CD4-positive, alpha-beta T cell treated with Interleukin-2 at 100 ng/mL for 4 hours (primary cell): ENCODE measurements at places on chromosomes 4 and X.

GRCh38 chr4:57424232-57424897 is 314.2 kb upstream of the IGFBP7 start:
- DNase-seq = no peak

- no peak for DNase-seq
Measured at GRCh38 chr4:177236886-177237285, 72.8 kb upstream of the NEIL3 start.

GRCh38 chr4:60757986-60758680 is 442.0 kb upstream of the ADGRL3 start:
- no peak for DNase-seq

DNA sequence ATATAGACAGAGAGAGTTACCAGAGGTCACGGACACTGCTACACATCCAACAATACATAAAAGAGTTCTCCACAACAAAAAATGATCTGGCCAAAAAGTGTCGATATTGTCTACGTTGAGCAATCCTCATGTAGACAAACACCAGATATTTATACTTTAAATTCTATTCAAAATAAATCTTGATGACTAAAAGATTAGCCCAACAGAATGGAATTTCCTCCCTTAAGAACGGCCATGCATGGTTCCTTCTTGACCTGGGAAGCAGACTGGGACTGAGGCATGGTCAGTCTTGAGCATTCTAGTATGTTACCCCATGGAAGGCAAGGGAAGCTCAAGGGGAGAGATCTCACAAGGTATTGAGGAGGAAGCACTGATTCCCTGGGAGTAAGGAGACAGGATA is 43.5 kb downstream of the LHFPL1 start:
- DNase-seq = no peak

DNA sequence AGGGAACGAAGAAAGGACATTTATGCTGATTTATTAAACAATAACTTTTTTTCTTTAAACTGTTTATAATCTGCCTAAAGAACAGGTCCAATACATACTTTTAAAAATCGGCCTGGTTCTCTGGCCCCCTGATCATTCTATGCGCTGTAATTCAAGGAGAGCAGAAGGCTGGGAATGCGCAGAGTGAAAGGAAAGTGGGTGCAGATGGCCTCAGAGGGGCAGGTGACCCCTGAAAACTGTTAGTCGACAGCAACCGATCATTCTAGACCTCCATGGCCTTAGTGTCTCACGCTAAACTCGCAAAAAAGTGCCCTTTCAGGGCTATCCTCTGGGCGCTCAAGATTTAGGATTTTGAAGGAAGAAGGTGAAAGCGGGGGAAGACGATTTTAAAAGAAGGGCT is 2.2 kb downstream of the PDE5A start:
- DNase-seq = no peak

- no peak for DNase-seq
Measured at GRCh38 chr4:110124711-110125110, 73.7 kb downstream of the ELOVL6 start.

DNA sequence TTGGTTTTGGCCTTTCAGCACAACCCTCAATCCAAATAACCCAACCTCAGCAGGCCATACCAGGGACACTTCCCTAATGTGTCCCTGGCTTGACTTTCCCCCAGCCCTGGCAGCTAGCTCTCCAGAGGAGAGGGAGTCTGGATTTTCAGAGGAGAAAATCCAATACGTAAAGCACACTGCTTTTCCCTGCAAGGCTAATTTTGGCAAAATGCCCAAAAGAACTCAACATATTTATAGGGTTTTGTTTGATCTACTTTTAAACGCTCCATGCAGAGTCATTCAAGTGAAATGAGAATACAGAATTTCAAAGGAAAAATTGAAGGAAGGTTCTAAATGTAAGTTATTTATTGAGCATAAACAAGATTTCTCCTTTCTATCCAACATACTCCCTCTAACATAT is 167.2 kb downstream of the SH3KBP1 start:
- DNase-seq = no peak

DNA sequence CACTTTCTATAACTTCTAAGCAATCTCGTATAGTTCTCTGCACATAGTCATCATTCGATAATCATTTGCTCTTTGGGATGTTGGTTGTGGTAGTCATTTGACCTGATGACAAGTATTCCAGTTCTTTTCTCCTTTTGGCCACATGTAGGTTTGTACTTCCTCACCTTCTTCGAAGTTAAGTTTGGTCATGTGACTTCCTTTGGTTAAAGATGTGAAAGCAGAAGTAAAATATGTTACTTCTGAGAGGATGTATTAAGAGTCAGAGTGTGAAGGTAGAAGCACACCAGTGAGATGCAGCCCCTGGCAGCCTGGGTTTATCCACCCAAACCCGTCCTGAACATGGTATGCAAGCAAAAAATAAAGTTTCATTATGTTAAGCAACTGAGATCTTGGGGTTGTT is 48.9 kb upstream of the ZNF518B start:
- no peak for DNase-seq

DNA sequence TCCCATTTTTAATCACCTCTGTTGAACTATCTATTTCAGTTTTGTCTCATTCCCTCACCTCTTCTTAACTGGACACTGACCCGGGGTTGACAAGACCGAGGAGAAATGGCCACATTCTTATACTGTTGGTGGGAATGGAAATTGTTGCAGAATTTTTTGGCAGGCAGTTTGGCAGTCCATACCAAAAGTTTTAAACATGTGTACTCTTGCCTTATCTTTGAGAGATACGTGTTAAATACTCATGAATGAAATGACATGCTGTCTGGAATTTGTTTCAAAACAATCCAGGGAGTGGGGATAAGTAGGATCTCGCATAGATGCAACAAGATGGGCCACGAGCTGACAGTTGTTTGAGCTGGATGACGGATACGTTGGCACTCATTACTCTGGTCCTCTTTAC is 12.1 kb downstream of the FGFBP1 start:
- DNase-seq = no peak

GRCh38 chrX:104211187-104211586 is 43.5 kb downstream of the ESX1 start:
- DNase-seq = no peak

DNA sequence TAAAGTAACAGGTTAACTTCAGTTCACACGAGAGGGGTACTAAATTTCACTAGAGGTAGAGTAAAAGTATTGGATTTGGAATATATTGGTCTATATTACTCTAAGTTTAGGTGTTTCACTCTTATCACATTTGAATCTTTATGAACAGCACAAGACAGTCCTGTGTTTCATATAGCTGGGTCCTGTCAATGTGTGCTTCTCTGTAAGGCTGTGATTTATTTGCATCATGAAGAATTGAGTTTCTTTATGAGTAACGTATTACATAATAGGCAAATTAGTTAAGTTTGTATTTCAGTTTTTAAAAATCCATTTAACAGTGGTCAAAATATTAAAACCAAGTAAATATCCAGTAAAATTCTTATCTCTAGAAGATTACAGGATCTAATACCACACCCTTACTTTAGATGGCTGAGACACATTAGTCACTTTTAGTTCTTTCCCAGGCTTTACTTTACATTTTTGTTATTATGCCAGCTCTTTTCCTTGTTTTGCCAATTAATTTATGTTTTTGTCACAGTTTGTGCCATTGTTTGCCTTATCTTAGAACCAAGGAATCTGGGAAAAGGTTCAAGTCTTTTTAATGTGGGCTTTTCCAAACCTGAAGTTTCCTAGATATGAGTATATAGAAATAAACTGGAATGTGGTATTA is 32.1 kb downstream of the NUDT6 start:
- no peak for DNase-seq

- DNase-seq = no peak
Measured at GRCh38 chrX:46407753-46408130, 137.5 kb downstream of the ZNF674 start.

DNA sequence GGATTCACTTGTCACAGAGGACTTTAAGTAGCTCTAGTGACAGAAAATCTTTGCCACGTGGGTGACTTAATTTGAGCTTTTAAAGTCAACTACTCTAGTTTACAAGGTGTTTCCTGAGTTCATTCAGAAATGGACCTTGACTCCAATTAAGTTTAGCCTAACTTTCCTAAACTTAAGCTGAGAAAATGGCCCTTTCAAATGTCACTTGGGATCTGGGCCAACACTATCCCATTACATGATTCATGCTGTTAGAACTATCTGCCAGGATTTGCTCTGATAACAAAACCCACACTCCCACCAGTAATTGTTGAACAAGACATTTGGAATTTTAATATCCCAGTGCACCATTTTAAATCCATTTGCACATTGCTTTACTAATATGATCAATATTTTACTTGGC is 40.8 kb downstream of the C4orf46 start:
- no peak for DNase-seq

DNA sequence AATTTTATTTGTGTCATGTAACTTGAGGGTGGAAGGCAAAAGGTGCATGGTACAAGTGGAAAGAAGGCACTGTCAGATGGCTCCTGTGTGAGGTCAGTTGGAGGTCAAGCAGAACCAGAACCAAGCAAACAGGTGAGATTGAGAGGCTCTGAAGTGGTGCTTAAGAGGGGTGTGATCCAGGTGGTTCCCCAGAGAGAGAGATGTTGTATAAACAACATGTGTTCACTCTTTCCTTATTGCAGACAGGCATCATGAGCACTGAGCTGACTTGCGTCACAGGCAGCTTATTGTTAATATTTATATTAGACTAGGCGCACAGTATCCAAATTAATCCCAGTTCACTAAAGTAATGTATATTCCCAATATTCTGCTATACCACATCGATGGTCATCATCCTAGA is 56.8 kb downstream of the CXCL13 start:
- no peak for DNase-seq

GRCh38 chrX:153509592-153509991 is 7.8 kb upstream of the ATP2B3 start:
- DNase-seq = no peak

- no peak for DNase-seq
Measured at GRCh38 chr4:72006586-72006985, 25.2 kb upstream of the NPFFR2 start.

DNA sequence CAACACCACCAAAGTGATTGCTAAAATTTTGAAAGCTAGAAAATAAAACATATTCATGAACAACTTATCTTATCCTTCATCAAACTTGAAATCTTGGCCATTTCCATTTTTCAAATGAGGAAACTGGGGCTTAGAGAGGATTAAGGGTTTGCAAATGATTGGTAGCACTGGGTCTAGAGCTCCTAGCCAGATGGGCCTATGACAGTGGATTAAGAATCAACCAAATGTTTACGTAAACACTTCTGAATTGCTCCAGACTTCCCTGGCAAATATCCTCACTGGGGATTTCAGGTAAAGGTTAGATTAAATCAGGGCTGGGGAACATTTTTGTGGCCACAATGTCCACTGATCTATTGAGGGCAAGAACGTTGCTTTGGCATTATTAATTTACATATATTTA is 241.2 kb downstream of the ANK2 start:
- no peak for DNase-seq

DNA sequence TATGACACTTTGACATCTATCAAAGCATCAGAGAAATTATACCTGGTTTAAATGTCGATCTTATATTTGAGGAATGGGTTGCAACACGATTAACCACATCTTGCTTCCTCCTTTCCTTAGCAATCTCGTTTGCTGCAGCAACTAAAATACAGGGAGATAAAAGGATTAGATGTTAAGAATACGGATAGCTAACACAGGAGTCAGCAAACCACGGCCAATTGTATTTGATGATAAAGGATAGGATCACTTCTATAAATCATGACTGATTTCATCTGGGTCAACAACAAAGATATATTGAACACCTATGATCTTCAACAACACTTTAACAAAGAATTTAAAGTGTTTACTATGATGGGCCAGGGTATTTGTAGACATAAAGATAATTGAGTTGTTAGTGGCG is 5.0 kb downstream of the MAP7D3 start:
- no peak for DNase-seq

- DNase-seq = no peak
Measured at GRCh38 chrX:153649915-153650782, 3.1 kb downstream of the DUSP9 start.

DNA sequence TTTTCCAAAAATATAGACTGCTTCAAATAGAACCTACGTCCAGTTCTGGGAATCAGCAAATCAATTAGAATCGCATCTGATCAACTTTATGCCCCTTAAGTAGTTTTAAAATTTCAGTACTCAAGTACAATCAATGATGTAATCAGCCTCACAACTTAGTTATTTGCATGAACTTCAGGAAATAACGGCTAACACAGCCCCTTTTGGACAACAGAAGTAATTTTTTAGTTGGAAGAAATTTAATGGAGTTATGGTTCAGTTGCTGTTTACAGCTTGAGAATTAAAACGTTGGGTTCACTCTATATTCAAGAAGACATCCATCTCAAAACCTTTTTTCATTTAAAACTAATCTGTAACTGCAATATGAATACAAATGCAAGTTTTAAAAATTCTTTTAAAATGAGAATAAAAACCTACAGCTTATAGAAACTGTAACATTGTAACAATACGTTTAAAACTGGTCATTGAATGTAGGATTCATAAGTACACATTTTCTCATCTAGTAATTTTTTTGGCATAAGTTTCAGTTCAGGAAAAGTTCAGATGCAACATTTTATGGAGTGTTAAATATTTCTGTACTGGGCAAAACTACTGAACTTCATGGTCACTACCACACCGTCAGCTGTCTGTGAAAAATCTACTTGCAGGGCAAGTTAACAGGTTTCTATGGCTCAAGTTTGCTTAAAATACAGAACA is 956 bp downstream of the TAPT1 start:
- DNase-seq = peak; percentile 15

- DNase-seq = no peak
Measured at GRCh38 chr4:185713272-185713671, 98.7 kb downstream of the SORBS2 start.

GRCh38 chrX:24513416-24513815 is 48.3 kb downstream of the PDK3 start:
- DNase-seq = no peak

GRCh38 chrX:110012818-110013485 is 10.0 kb downstream of the TMEM164 start:
- no peak for DNase-seq

DNA sequence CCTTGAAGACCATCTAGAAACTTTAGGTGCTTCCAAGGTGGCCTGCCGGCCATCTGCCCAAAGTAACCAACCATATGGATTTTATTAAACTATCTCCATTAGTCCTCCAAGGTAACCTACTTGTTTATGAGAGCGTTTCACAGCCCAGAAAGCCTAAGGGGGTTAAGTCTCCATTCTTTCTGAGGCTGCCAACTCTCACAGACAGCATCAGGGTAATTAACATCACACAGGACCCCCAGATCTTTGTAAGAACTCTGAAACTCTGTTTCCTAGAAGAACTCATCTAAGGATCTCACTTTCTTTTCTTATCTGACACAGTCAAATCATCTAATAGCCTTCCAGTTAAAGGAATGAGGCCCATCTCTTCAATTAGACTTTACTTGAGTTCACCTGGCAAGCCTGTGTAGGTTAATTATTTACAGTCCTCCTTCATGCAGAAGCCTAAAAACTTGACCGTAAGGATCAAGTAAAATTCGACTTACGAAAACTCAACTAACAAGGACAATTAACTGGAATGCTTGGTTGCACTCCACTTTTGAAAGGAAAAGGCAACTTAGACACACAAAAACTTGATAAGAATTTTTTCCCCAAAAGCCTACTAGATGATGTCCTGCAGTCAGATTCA is 252.5 kb downstream of the GRIA3 start:
- DNase-seq = no peak
